COR-L47 (cell line): ENCODE measurements at places on chromosomes 11 and 22.

DNA sequence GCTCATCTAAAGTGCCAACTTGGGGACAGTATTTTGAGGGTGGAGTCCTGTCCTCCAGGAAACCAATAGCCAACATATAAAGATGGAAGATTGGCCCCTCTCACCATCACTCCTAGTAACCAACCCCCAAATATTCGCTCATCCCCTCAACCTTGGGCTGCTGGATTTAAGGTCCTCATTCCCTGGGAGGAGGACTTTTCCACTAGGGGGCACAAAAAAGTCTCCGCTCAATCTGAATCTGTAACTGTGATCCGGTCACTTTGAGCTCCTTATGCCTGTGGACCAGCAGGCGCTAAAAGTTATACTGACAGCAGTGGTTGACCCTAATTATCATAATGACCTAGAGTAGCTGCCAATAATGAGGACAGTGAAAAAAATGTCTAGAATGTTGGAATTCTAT, 20.5 kb upstream of the CLPB start:
- DNase-seq = no peak

- DNase-seq = no peak
Measured at GRCh38 chr22:33023153-33023827, 34.9 kb downstream of the SYN3 start.

- no peak for DNase-seq
Measured at GRCh38 chr11:9512370-9513019, 51.7 kb downstream of the ZNF143 start.

GRCh38 chr11:59641156-59641555, 25.6 kb upstream of the OSBP start:
- DNase-seq = no peak

GRCh38 chr11:32913445-32913844, 20.8 kb downstream of the QSER1 start:
- DNase-seq = no peak

- no peak for DNase-seq
Measured at GRCh38 chr11:15851051-15851498, 505.3 kb downstream of the SOX6 start.

- DNase-seq = peak; percentile 49
Measured at GRCh38 chr22:37425800-37426705, 1.2 kb downstream of the ELFN2 start.

GRCh38 chr11:42524534-42525227, 787.1 kb upstream of the API5 start:
- peak; percentile 22 for DNase-seq

DNA sequence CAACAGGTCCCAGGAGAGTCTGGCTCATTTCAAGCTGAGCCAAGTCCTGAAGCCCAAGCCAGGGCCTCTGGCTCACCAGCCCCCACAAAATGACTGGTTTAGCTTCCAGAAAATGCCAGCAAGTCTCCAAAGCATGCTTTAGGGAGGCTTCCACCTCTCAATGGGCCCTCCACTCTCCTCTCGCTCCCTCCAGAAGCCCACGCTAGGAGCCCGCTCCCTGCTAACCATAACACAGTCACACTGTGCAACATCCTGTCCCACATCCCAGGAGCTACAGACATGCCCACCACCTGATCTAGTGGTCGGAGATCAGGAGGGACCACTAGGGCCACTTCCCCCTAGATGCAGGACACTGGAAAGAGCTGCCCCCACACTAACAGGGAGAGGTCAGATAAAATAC, 6.9 kb downstream of the SULT4A1 start:
- no peak for DNase-seq

DNA sequence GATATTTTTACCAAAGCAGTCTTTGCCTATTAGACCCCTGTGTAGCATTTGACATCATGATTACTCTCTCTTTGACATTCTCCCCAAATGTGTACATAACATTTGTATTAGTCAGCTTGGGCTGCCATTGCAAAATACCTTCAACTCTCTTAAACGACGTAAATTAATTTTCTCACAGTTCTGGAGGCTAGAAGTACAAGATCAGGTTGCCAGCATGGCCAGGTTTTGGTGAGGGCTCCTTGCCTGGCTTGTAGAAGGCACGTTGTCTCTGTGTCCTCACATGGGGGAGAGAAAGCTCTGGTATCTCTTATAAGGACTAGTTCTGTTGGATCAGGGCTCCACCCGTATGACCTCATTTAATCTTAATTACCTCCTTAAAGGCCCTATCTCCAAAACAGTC, 12.3 kb upstream of the DLAT start:
- DNase-seq = no peak

DNA sequence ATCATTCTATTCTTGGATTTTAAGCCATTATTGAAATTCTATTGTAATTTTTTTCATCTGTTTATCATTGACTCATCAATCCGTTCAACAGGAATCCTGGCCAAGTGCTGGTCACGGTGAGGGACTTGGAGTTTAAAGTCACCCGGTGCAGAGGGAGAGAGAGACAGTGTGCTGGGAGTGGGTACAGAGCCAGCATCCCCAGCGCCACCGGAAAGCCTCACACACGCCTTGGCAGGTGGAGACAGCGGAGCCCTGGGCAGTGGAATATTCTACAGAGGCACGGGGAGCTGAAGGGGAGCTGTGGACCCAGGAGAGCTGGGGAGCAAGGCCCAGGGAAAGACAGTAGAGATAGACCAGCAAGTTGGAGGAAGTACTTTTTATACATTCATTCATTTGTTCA, 787.6 kb downstream of the BRD1 start:
- DNase-seq = no peak

GRCh38 chr11:23711981-23712380, 784.9 kb upstream of the LUZP2 start:
- DNase-seq = no peak

GRCh38 chr22:24289741-24290163, 19.1 kb downstream of the SPECC1L start:
- no peak for DNase-seq

DNA sequence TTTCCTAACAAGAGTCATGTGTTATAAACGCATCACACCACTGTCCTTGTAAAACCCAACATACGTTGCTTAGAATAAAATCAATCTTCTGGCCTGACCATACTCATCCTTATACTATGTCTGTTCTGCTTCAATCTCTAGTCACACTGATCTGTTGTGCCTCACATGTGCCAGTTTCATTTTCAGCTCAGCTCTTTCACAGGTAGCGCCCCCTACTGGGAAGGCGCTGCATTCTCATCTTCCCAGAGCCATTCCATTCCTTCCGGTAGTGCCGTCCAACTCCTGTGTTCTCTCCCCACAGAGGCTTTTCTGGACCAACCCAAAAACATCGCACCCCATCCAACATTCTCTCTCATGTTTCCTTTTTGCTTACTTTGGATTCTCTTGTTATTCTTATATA, 22.2 kb downstream of the CASP5 start:
- DNase-seq = no peak

- DNase-seq = peak; percentile 70
Measured at GRCh38 chr11:114832532-114833125, 154.3 kb downstream of the NXPE2 start.

DNA sequence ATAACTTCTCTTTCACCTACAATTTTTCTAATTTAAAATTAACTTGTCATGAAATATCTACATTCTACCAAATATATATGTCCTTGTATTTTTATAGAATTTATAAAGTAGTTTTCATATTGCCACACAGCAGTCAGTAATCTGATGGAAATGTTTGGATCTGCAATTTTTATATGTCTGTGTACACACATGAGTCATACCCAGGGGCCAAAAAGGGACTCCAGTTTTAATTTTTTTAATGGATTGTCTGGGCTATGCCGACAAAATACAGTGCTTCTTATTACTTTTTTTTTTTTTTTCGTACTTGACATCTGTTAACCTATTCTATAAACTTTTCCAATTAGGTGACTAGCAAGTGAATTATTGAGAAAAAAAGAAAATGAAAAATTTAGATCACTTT, 6.3 kb downstream of the GUCY1A2 start:
- DNase-seq = no peak

- no peak for DNase-seq
Measured at GRCh38 chr11:61930933-61931332, 13.6 kb upstream of the RAB3IL1 start.

DNA sequence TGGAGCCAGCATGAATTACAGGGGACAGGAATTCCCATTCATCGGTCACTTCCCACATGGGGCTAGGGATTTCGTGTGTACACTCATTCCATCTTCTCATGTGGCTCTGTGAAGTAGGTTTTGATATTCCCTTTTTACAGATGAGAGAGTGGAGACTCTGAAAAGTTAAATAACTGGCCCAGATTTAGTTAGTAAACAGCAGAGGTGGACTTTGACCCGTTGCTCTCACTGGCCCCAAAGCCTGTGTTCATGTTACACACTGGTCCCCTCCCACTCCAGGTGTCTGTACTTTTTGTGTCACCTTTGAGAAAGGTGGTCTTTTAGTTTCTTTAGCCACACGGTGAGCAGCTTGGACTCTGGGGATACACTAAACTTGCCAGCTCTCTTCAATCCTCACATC, 108.5 kb downstream of the MICAL2 start:
- no peak for DNase-seq

- no peak for DNase-seq
Measured at GRCh38 chr22:36913427-36914389, at the start of gene CSF2RB. TSS of gene CSF2RB (plus strand) at chr22:36913628. CDS start at chr22:36922208, 8,580 bp downstream.

DNA sequence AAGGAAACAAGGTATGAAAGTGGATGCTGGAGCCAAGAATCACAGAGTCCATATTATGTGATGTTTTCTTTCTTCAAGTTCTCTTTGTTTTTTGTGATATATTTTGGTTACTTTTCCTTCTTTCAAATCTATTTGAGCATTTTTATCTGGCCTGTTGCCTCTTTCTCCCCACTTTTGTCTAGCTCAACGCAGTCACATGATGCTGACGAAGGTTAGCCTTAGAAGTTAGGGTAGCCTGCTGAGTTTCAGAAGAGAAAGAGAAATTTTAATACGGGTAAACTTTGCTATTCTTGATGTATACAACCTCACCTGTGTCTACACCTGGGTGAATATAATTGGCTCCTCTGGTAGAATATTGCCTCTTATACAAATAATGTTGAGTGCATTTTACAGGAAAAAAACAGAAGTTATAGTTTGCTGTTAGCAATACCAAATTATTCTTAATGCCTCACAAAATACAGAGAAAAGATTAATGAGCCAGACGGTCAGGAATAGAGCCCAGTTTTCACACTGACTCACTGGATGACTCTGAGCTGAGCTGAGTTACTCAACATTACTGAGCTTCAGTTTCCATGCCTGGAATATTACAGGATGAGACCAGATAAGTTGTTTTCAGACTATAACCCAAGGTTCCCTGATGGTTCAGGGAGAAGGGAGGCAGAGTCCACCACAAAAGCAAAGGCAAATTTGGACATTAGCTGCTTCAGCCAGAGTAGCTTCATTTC, 161.6 kb upstream of the BDNF start:
- no peak for DNase-seq
